Glomerular endothelial cell (primary cell): ENCODE measurements at places on chromosomes 16 and 17. TPM values are rescaled to one million over a fixed set of nuclear protein-coding genes. Genes with fewer than 3 reads are reported as not detected.

Gene TAF1C
- total RNA-seq: 21.3 and 62.0 TPM in 2 replicates

Gene SLC16A11
- total RNA-seq: 0.12 and 0.44 TPM in 2 replicates

Gene MRPL58
- 38.7 and 49.7 TPM in 2 replicates for total RNA-seq

Gene TMEM114
- total RNA-seq: not detected in 2 replicates

Gene KRT24
- not detected in 2 replicates for total RNA-seq

Gene KLHL10
- not detected in 2 replicates for total RNA-seq

Gene RAMP2
- total RNA-seq: 6.3 and 23.7 TPM in 2 replicates

Gene TANC2
- 27.8 and 36.5 TPM in 2 replicates for total RNA-seq

Gene PIRT
- total RNA-seq: not detected in 2 replicates

Gene MYLK3
- 0.06 TPM in 1 of 2 replicates, not detected in the other for total RNA-seq

Gene SLC52A1
- 0.10 TPM in 1 of 2 replicates, not detected in the other for total RNA-seq

Gene CTF1
- 0.19 and 0.53 TPM in 2 replicates for total RNA-seq

Gene RNF222
- total RNA-seq: not detected in 2 replicates
